ENCODE measurements at places on chromosomes 7 and 10. TPM values are rescaled to one million over a fixed set of nuclear protein-coding genes. Genes with fewer than 3 reads are reported as not detected.

GRCh38 chr7:27723085-27723484, 16.9 kb upstream of the TAX1BP1 start:
- no peak for DNase-seq

GRCh38 chr10:66834802-66835201, 91.0 kb upstream of the LRRTM3 start:
- DNase-seq, result no peak

GRCh38 chr7:34451923-34452322, 206.1 kb upstream of the NPSR1 start:
- DNase-seq, result no peak

GRCh38 chr10:8054494-8055407, at the start of gene GATA3:
TSS of gene GATA3 (plus strand) at chr10:8054688. CDS start at chr10:8055656, 968 bp downstream.
- no peak for DNase-seq

- DNase-seq, result no peak
These were observed 1.5 kb downstream of the SRI start for GRCh38 chr7:88218429-88218745.

GRCh38 chr7:49483142-49483541, 290.3 kb upstream of the VWC2 start:
- DNase-seq, result no peak

- DNase-seq, result no peak
These were observed 257.7 kb downstream of the ACTR3B start for GRCh38 chr7:153017223-153017622.

GRCh38 chr7:4951903-4952636, 6.9 kb downstream of the MMD2 start:
- DNase-seq, result peak; percentile 34

DNA sequence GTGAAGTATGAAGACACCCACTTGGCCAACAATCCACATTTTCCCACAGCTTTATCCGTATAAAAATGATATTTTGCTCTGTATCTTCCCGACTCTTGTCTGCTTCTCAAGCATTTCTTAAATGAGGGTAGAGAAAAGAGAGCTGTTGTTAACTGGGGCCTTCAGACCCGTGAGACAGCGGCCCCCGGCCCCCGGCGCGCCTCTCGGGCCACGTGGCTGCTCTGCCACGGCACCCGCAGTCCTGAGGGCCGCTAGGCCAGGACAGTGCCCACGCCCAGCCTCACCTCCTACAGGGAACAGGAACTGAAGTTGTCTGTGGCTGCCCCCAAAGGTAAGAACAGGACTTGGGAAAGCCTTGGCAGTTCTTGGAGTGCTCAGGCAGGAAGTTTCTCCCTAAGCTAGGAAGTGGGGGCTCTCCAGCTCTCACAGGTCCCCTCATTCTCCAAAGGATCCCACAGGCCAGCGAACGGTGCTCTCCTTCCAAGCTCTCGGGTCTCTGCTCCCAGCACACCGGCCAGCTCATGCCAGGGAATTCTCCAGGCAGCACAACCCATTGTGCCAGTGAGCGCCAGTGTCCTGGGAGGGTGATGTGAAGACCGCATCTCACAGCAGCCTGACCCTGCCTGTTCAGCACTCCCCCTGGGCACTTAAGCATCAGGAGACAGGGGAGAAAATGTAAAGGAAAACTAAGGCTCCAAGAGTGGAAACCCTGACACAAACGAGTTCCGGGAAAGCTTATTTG, 230.3 kb upstream of the PFKP start:
- no peak for DNase-seq

DNA sequence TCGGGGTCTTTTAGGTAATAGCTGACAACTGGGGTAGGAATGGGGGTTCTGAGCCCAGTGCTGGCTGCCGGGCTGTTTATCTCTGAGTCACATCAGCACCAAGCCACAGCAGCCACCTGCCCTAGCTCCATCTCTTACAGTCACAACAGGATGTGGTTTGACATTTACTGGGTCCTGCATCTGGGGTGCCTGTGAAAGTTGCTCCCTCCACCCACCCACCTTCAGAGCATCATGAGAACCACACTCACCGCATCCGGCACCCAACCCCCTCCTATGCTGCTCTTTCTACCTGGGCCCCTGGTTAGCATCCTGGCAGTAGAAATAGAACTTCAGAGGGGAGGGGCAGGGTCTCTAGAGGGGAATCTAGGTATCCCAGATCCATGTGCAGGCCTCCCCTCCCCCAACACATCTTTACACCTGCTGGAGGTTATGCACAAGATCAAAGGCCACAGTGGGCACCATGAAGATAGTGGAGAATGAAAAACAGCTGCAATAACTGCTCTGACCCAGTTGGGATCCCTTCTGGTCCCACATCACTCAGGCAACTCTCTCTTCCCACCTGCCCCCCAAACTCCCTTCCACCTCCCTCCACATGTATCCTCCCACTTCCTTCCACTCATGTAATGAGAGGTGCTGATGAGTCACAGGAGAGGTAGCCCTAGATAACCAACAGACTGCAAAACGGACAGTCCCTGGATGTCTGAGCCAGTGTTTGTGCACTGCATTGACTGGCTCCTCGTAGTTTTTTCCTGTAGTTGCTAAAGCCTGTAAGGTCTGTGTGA, 38.2 kb downstream of the PRSS2 start:
- peak; percentile 38 for DNase-seq

DNA sequence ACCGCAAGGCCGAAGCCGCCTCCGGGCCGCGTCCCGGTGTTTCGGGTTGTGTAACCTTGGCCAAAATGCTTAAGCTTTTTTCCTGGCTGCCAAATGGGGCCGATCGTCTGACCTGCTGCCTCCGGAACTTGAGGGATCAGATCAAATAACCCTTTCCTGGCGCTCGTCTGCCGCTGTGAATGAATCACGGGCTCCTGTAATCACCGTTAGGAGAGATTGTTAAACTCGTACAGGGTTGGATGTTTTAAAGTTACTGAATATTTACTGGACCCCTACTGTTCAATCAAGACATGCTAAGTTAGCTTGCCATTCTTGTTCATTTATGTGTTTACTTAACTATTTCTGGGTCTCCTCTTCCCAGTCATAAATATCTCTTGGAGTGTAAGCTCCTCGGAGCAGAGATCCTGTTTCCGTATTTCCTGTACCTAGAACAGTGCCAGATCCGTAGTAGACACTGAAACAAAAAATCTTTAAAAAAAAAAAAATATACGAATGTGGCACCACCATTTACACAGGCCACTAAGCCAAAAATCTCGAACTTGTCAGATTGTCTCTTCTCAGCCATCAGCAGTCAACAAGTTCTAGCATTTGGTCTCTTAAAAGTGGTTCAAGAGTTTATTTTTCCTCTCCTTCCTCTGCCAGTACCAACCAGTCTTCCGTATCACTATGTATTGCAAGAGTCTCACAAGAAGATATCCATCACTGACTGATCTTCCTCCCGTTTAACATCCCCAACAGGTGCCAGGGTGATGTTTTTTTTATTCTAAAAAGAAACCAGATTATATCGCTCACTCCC, 650 bp upstream of the TM9SF3 start:
- peak; percentile 69 for DNase-seq

GRCh38 chr10:110847374-110847773, 24.4 kb upstream of the PDCD4 start:
- no peak for DNase-seq

DNA sequence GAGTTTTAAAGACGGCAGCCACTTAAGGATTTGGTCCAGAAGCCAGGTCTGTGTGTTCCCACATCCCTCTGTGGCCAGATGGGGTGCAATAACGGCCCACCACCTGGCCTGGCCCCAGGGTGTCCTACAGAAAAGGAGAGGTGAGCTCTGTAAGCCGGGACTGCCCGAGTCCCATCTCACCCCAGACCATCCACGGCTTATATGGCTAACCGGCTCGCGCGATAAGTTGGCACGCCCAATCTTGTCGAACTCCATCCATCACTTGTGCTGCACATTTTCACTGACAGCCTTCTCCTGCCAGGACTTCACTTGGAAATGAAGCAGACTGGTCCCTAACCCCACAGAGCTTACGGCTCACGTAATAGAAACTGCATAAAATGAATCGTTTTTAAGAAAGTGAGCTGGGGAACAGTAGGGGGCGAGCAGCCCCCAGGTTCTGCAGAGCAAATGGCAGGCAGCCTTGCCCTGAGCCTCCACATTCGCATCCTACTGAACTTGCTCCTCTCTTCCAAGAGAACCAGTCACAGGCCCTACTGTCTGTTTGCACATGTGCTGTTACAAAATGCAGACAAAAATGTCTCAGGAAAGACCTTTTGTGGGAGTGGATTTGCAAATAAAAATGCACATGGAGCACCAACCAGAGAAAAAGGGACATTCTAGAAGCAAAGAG, 98.2 kb downstream of the TNS3 start:
- no peak for DNase-seq

DNA sequence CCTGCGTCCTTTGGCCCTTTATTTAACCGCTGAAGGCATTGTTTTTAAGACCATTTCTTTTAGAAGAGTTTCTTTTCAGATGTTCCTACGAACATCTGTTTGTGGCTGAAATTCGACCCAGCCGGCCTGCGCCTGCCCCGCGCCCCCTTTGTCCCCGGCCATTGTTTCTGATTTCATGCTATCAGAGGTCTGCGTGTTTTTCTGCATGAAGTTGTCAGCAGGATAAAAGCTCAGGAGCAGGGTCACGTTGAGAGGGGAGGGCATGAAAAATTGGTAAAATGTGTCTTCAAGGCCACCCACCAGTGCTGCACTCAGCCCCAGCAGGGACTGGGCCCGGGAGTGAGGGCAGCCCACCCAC, 43.1 kb downstream of the NKX6-2 start:
- DNase-seq, result no peak

- DNase-seq, result no peak
These were observed 42.1 kb upstream of the COL13A1 start for GRCh38 chr10:69759641-69760040.

DNA sequence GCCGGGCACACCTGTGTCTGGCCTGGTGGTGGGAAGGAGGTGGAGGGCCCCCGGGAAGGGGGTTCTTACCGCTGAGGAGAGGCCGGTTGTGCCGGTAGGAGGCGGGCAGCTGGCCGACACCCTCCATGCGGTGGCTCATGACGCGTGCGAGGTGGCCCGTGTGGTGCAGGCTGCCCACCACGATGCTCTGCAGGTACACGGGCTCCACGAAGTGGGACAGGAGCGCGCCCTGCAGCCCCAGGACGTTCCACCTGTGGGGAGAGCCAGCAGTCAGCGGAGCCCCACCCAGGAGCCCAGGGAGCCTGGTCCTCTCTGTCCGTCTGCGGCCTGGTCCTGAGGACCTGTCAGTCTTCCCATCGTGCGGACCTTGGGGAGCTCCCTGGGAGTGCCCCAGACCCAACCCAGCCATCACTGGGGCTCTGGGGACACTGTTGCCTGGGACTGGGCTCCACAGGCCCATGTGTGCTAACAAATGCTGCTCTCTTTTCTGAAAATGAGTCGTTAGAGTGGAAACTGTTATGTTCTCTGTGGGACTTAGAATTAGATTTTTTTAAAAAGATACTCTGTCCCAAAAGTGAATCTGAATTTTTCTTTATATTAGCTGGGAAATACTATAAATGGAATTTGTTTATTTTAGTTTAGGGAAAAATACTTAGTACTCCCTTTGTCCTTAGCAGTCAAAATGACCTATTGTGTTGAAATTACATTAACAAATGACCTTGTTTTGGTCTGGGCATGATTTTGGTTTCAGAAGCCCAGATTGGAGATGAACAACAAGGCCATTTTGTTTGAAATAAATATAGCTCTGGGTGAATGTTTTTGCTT, 143.9 kb downstream of the WDR37 start:
- no peak for DNase-seq

- DNase-seq, result peak; percentile 14
These were observed 219.0 kb downstream of the CCDC3 start for GRCh38 chr10:12782537-12782936.

DNA sequence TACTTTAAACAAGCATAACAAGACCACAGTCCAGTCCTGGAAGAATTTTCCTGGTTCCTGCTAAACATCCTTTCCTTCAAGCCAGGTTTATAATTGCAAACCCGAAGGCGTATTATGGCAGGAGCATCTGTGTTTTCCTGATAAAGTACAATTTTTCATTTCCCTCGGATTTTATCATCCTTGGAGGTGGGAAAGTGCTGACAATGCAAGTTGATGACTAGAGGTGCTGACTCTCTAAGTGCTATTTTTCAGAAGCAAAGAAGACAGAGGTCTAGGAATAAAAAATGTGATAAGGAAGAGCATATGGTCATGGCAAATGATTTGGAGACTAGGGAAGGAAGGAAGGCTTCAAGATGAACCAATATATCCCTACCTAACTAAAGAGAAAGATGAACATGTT, 703.2 kb upstream of the LRRN3 start:
- DNase-seq, result no peak

DNA sequence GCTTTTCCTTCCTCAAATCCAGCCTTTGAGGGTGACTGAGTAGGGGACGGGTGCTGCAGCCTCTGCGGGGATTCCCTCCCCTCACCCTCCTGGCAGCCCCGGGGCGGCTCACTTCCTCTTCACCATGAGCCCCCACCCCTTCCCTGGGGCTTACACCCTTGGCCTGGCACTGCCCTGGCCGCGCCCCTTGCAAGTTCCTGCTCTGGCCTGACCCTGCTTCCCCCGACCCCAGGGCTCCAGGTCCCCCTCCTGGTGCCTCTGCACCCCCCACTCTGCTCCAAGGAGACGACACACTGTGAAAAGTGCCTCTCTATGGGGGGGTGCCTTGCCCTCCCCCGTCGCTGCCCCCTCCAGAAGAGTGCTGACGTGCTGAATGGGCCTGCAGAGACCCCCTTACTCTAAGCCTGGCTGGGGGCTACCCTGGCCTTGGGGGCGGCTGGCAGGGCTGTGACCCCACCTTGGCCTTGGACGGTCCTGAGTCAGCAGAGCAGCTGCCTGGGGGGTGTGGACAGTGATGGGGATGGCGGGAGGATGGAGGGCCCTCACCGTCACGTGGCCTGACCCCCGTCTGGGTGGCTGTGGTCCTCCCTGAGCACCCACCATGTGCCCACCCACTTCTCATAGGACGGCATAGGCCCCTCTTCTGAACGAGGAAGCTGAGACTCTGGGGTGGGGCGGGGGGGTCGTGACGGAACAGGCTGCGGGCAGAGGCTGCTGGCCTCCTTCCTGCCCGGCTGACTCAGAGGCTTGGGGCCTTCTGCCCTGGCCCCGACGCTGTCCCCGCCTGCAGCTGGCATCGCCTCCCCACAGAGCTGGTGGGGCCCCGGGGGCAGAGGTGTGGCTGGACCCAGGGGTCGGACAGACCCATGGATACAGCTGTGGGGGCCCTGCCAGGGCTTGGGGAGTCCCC, 9.8 kb downstream of the LFNG start:
- DNase-seq, result peak; percentile 60

ZNF804B gene
- total RNA-seq, result not detected

ATOH7 gene
- not detected for total RNA-seq

GPC2 gene
- total RNA-seq, result 1.9 TPM

CLRN3 gene
- total RNA-seq, result 0.13 TPM

SLC16A9 gene
- total RNA-seq, result 0.26 TPM

SLC13A1 gene
- not detected for total RNA-seq

DOCK1 gene
- 69.3 TPM for total RNA-seq

ADGRA1 gene
- not detected for total RNA-seq
